Activated CD4-positive, alpha-beta T cell treated with anti-CD3 and anti-CD28 coated beads, Interleukin-2, amount 50 U/mL, for 24 hours (primary cell): ENCODE measurements at places on chromosomes 2 and 18.
A peak's percentile ranks its signal among the peaks of the same experiment; 100 is the strongest.

DNA sequence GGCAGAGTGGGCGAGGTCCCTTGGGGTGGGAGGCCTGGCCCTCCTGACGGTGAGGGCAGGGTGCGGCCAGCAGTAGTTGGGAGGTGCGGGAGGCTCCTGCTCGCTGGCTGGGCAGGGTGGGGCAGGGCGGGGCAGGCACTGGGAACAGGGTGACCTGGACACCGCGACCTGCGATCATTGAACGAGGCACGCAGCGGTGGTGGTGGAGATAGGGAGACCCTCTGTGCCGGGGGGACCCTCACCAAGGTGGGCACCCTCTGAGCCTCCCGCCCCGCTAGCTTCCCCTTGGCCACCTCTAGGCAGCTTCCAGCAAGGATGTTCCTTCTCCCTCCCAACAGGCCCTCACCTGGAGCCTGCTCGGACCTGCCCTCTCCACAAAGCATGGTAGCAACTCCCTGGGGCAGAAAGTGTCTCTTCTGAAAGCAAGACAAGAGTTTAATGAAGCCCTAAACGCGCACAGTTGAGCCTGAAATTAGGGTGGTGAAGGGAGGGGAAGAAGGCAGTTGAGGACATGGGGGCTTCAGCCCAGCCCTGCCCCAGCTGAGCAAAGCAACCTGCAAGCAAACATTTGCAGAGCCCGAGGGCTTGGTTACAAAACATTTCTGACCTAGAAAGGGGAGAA lies 15.4 kb upstream of the FOSL2 start:
- DNase-seq = no peak

- DNase-seq = no peak
These were observed 158.2 kb upstream of the SALL3 start for GRCh38 chr18:78821396-78821795.

DNA sequence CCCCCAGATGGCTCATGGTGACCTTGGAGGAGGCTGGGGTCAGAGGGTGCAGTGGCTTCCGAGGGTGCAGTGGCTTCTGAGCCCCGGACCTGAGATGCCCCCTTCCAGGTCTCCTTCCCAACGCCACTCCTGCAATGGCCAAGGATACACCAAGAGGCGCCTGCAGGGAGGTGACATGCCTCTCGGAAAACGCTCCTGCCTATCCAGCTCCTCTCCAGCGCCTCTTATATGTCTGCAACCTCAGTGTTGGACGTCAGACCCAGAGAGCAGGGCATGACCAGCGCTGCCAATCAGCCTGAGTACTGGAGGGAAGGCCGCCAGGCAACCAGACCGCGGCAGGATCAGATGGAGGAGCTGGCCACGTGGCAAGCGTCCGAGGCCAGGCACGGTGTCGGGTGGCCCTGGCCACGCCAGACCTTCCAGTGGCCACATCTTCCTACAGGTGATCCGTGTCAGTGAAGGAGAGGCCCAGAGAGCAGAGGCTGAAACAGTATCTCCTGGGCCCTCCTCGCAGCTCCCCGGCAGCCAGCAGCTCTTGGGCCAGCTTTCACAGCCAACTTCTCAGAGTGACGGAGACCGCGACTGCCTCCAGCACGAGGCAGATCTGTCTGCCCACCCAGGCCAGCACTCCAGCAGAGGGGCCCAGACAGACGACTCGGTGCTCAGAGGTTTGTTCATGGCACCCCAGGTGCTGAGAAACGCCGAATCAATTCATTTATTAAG lies 199.5 kb upstream of the SALL3 start:
- no peak for DNase-seq

DNA sequence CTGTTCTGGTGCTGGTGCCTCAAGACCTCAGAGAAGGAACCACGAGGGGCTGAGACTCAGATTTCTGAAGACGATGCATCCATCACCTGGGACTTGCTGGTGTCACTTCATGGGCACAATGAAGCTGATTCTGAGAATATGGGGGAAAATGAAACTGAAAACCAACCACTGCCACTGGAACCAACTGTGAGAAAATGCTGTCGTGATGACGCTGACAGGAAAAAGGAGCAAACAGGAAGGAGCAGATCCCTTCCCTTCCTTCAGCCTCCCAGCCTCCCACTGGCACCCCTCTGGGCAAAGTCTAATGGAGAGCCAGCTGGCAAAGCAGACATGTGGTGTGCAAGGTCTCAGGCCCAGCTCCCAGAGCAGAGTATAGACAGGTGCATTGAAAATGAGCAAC lies 109.7 kb downstream of the FOXI3 start:
- no peak for DNase-seq

GRCh38 chr2:201118121-201118960 lies 2.4 kb downstream of the CFLAR start:
- DNase-seq = peak; percentile 65

GRCh38 chr2:132419941-132420340 lies 3.3 kb downstream of the GPR39 start:
- DNase-seq = no peak

DNA sequence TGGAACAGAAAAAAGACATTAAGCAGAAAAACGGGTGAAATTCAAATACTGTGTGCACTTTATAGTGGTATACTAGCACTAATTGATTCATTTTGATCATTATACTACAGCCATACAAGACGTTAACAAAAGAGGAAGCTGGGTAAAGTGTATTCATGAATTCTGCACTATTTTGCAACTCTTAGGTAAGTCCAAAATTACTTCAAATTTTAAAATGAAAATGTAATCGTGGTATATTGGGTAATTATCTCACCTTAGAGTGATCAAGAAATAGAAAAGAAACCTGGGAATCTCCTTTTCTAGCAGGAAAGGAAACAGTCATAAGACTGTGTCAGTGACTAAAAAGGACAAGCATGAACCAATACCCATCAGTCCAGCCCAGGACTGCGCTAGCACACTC lies 5.4 kb downstream of the TGFBRAP1 start:
- DNase-seq = no peak

DNA sequence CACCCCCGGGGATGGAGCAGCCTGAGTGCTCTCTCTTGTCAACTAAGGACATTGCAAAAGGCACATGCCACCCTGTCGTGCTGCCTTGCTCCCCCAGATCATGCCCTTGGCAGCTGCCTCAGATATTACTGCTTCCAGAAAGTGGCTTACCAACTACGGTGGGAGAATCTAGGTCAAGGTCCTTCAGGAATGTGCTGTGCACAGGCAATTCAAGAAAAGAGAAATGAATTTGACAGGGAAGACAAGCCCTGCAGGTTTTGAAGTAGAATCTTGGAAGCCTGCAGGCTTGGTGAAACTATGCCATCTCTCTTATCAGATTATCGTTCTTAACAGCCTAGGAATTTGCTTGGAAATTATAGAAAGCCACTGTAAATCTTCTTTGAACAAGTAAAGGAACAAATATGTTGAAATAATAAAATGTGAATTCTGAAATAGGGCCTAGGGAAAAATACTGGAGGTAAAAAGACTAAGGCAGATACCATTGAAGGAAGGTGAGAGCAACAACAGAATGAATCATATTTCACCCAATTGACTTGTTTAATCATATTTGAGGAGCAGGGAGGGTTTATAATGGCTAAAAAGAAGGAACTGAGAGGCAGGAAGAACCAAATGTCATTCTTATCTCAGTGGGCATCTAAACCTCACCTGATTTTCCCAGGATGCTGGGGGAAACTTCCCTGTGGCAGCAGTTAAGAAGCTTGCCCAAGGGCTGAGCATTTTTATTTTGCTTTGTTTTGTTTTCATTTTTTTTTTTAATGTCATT lies 94.0 kb upstream of the GLS start:
- DNase-seq = no peak

DNA sequence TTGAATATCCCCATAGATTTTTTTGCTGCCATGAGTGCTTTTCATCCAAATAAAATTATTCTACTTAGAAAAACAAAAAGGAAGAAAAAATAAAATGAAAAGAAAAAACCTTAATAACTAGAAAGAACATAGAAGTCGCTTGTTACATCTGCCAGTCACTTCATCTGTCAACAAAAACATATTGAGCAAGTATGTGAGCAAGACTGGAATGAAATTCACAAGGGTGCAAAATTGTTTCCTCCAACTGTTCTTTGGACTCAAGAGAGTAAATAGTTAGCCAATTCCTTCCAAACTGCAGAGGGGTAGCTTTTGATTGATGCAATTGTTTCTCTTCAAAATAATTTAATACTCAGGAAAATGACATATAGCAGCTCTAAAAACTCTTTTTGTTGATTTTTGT lies 336.3 kb upstream of the CDH7 start:
- no peak for DNase-seq

DNA sequence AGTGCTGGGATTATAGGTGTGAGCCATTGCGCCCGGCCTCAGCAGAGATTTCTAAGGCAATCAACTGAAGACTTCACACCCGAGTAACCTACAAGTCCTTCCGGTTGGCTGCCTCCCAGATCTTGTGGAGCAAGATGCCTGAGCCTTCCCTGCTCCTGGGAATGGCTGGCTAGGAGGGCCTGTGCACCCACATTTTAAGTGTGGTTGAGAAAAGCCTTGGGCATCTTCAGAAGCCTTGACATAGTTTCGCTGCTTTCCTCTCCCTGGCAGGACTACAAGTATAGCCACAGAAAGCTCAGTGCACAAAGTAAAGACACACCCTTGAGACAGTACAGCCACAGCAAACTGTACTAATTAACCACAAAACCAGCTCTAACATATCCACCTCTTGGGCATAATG lies 35.2 kb downstream of the E2F6 start:
- DNase-seq = no peak

DNA sequence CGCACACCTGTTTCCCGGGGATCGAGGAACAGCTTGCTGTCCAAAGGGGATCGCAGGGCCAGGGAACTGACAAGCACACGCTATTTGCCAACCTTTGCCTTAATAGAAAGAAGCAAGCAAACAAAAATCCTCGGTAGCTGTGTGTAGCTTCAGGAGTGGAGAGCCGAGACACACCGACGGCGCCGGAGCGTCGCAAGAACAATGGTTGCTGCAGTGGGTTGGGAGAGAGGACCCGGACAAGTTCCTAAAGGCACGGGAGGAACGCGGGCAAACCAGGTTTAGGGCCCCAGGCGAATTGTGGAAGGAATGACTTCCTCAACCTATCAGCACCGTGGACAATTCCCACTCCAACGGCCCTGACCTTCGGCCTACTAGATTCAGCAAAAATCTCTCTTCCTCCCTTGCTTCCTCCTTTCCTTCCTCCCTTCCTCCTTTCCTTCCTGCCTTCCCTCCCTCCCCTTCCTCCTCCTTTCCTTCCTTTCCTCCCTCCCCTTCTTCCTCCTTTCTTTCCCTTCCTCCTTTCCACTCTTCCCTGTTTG lies 4.9 kb upstream of the NEUROD1 start:
- DNase-seq = no peak
